ENCODE measurements at places on chromosomes 7 and 10. TPM values are rescaled to one million over a fixed set of nuclear protein-coding genes. Genes with fewer than 3 reads are reported as not detected.

DNA sequence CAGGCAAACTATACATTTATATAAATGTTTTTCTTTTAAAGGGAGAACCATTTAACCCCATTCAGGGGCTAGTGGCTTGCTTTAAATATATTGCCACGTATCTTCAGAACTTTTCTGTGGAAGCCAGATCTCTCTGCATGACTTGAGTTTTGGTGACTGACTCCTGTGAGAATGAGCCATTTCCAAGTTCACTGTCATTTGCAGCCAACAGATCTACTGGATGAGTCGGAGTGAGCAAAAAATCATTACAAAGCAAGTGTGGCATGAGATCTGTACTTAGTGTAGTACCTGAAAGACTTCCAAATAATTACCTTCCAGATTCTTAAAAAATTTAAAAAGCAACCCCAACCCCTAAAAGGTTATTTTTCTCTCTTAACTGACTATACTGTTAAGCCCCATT is 45.6 kb downstream of the PDSS1 start:
- no peaks in the 10 kb centered on the region for H3K4me1 ChIP-seq
- H3K27me3 ChIP-seq: no peaks in the 10 kb centered on the region
- H3K36me3 ChIP-seq: no peaks in the 10 kb centered on the region
- DNase-seq: no peak
- no peak overlapping the region for H3K4me3 ChIP-seq
- no peak overlapping the region for H3K27ac ChIP-seq

TLX1 gene
- total RNA-seq: not detected

DNA sequence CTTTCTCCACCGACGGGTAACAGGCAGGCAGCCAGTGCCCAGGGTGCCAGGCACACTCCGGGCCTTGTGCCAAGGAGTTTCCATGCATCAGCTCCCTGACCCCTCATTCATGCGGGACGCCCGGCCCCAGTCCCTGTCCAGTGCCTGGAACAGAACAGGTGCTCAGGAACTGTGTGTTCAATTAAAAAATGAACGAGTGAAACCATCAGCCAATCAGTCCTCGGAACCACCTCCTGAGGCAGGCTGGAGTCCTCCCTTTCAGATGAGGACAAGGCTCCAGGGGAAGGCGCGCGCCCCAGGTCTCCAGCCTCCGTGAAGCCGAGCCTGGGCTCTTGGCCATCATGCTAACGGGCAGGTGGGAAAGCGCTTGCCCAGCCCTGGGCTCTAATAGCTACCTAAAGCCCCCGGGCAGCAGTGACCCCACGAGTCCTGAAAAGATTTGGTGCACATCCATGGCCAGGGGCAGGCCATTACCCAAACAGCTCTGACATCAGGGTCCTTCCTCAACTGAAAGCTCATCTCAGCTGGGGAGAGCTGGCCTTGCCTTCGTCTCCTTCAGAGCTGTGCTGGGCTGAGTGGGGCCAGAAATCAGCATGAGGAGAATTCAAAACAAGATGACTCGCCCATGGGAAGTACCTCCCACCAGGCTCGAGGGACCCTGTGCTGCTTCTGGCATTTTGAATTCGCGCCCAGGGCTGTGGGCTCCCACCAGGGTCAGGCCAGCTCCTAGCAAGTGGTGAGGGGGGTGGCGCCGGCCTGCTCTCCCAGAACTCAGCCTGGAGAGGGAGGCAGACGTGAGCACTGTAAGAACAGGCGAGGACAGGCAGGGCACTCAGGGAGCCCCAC is 200.5 kb downstream of the MAD1L1 start:
- no peaks in the 10 kb centered on the region for H3K27me3 ChIP-seq
- peaks cover 11% of the 10 kb centered on the region for H3K4me1 ChIP-seq
- no peak overlapping the region for H3K27ac ChIP-seq
- H3K4me3 ChIP-seq: no peak overlapping the region
- no peaks in the 10 kb centered on the region for H3K36me3 ChIP-seq
- DNase-seq: peak; percentile 64

CALML5 gene
- total RNA-seq: not detected

GRCh38 chr10:27399871-27400270 is 104.2 kb upstream of the RAB18 start:
- no peaks in the 10 kb centered on the region for H3K36me3 ChIP-seq
- H3K27me3 ChIP-seq: no peaks in the 10 kb centered on the region
- no peaks in the 10 kb centered on the region for H3K4me1 ChIP-seq
- H3K27ac ChIP-seq: no peak overlapping the region

GRCh38 chr7:116367171-116367813 is 132.2 kb upstream of the CAV2 start:
- no peak overlapping the region for H3K27ac ChIP-seq
- no peaks in the 10 kb centered on the region for H3K4me1 ChIP-seq
- no peaks in the 10 kb centered on the region for H3K36me3 ChIP-seq
- no peaks in the 10 kb centered on the region for H3K27me3 ChIP-seq
- H3K4me3 ChIP-seq: no peak overlapping the region

DNA sequence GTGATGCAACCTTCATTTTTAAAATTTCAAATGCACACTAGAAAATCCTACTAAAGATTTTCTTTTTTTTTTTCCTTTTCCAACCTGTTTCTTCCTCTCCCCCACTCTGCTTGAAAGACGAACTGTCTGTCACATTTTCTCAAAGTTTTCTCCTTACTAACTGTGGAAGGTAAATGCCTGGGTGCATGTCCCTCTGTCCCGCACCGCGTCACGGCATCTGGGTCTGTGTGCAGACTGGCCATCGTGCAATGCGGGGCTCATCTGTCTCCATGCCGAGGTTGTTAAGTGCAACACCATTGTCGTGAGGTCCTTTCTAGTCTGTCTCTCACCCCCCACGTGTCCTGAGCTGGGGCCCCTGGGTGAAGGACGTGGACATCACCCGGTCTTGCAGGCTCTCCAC is 28.4 kb downstream of the PFKFB3 start:
- peaks cover 54% of the 10 kb centered on the region for H3K36me3 ChIP-seq
- H3K27me3 ChIP-seq: no peaks in the 10 kb centered on the region
- no peak overlapping the region for H3K27ac ChIP-seq
- DNase-seq: no peak
- H3K4me1 ChIP-seq: no peaks in the 10 kb centered on the region

Data from sigmoid colon (tissue), 7 donors.